ENCODE measurements at places on chromosomes 11 and 22. TPM values are rescaled to one million over a fixed set of nuclear protein-coding genes. Genes with fewer than 3 reads are reported as not detected.

The TBC1D22A gene
- 23.9 TPM for total RNA-seq

The GUCY1A2 gene
- 1.3 TPM for total RNA-seq

The KRTAP5-8 gene
- total RNA-seq = not detected

The KRTAP5-7 gene
- total RNA-seq = not detected

The CCDC87 gene
- total RNA-seq = 0.65 TPM

The OR5A2 gene
- not detected for total RNA-seq

The ANO3 gene
- total RNA-seq = not detected

The NDUFV1 gene
- total RNA-seq = 161 TPM

The CSRP3 gene
- not detected for total RNA-seq

The SCN4B gene
- total RNA-seq = under 0.01 TPM

The FOLH1 gene
- 0.33 TPM for total RNA-seq

The FIBIN gene
- total RNA-seq = not detected

All from vein endothelial cell (primary cell).